Articular chondrocyte of knee joint (primary cell): ENCODE measurements at places on chromosomes 2 and 18. TPM values are rescaled to one million over a fixed set of nuclear protein-coding genes. Genes with fewer than 3 reads are reported as not detected.

Gene STARD7
- total RNA-seq = 134 and 158 TPM in 2 replicates

Gene PRSS56
- not detected in 2 replicates for total RNA-seq

Gene DSC2
- total RNA-seq = 0.97 and 1.3 TPM in 2 replicates

Gene CPO
- 0.32 TPM in 1 of 2 replicates, not detected in the other for total RNA-seq

Gene DCC
- total RNA-seq = 0.13 TPM in 1 of 2 replicates, not detected in the other

Gene RAMP1
- total RNA-seq = 6.8 TPM in 2 replicates

Gene NEB
- 0.78 and 3.4 TPM in 2 replicates for total RNA-seq

Gene KIAA2012
- under 0.01 TPM in 1 of 2 replicates, not detected in the other for total RNA-seq

Gene SCRN3
- total RNA-seq = 34.6 and 39.1 TPM in 2 replicates

Gene FSHR
- 0.11 and 0.39 TPM in 2 replicates for total RNA-seq

Gene BMP10
- total RNA-seq = not detected in 2 replicates

Gene SAG
- total RNA-seq = not detected in 2 replicates

Gene ERFE
- total RNA-seq = 3.3 and 3.7 TPM in 2 replicates

Gene TLX2
- 0.11 and 0.13 TPM in 2 replicates for total RNA-seq

Gene MARCO
- not detected in 2 replicates for total RNA-seq

Gene SKA1
- 10.7 and 16.4 TPM in 2 replicates for total RNA-seq

Gene UGT1A8
- total RNA-seq = not detected in 2 replicates

Gene REG3A
- not detected in 2 replicates for total RNA-seq

Gene BOK
- 24.3 and 27.2 TPM in 2 replicates for total RNA-seq

Gene HOXD12
- total RNA-seq = not detected in 2 replicates

Gene GPAT2
- 0.76 and 0.91 TPM in 2 replicates for total RNA-seq

Gene REG3G
- not detected in 2 replicates for total RNA-seq

Gene CD8B
- total RNA-seq = 0.22 TPM in 1 of 2 replicates, not detected in the other

Gene TMEM37
- 0.26 and 0.76 TPM in 2 replicates for total RNA-seq

Gene MALT1
- total RNA-seq = 43.1 and 58.4 TPM in 2 replicates

Gene RPIA
- total RNA-seq = 5.5 and 5.8 TPM in 2 replicates

Gene PTPN18
- total RNA-seq = 21.8 and 26.7 TPM in 2 replicates

Gene HOXD3
- total RNA-seq = 3.7 and 6.4 TPM in 2 replicates

Gene PLEKHH2
- 27.0 and 33.1 TPM in 2 replicates for total RNA-seq

Gene BARD1
- total RNA-seq = 28.6 and 30.2 TPM in 2 replicates

Gene EPHA4
- 24.6 and 36.0 TPM in 2 replicates for total RNA-seq

Gene CNRIP1
- total RNA-seq = 70.9 and 77.6 TPM in 2 replicates

Gene C1QL2
- not detected in 2 replicates for total RNA-seq

Gene AQP12A
- not detected in 2 replicates for total RNA-seq

Gene HS6ST1
- 17.4 and 21.4 TPM in 2 replicates for total RNA-seq

Gene FAM110C
- 0.11 TPM in 1 of 2 replicates, not detected in the other for total RNA-seq

Gene THSD7B
- under 0.01 TPM in 2 replicates for total RNA-seq

Gene HOXD4
- 1.6 and 3.1 TPM in 2 replicates for total RNA-seq

Gene TRPM8
- 0.76 TPM in 1 of 2 replicates, not detected in the other for total RNA-seq

Gene CHRND
- total RNA-seq = not detected in 2 replicates

Gene ERMN
- 0.11 TPM in 1 of 2 replicates, not detected in the other for total RNA-seq

Gene SPAG16
- total RNA-seq = 50.7 and 62.9 TPM in 2 replicates

Gene CERKL
- 0.26 and 0.32 TPM in 2 replicates for total RNA-seq

Gene NOSTRIN
- total RNA-seq = 1.4 and 1.5 TPM in 2 replicates

Gene TDRD15
- under 0.01 TPM in 1 of 2 replicates, not detected in the other for total RNA-seq

Gene GPR155
- 4.1 and 5.8 TPM in 2 replicates for total RNA-seq

Gene RFTN2
- 23.5 and 33.0 TPM in 2 replicates for total RNA-seq

Gene CIDEA
- 0.32 and 0.52 TPM in 2 replicates for total RNA-seq

Gene KCMF1
- 64.3 and 77.2 TPM in 2 replicates for total RNA-seq
